ENCODE measurements at places on chromosomes 2 and 18.

- DNase-seq, result no peak
Measured at GRCh38 chr2:167718560-167718959, 528.8 kb downstream of the STK39 start.

DNA sequence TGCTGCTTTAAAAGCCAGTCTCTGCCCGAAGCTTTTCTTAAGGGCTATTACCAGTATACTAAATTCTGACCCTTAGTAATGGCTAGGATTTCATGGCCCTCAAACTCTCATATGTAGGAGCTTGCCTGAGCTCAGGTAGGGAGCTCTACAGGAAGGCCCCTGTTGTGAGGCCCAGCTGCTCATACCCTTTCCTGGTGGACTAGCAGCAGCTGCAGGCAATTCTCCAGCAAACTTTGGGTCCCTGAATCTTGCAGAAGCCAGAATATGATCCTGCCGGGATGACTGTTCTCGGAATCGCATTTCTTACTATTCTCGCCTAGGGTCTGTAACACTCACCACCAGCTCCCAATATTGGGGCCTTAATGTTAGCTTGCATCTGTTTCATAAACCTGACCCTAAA, 106.4 kb upstream of the SERTAD2 start:
- no peak for DNase-seq

DNA sequence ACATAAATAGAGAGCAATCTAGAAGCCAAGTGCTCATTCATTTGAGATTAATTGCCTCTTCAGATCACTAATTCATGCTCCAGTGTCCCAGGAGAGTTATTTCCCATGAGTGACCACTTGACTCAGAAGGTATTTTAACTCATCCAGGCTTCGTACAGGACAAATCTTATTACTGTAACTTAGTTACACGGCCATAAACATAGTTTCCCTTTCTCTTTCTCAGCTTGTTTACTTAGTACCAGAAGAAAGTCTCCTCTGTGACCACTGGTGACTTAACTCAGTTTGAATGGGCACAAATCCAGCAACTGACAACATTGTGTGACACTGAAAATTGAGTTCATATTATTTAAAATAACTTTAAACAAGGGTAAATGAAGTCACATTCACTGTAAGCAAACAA, 25.3 kb downstream of the MMADHC start:
- no peak for DNase-seq

- DNase-seq, result no peak
Measured at GRCh38 chr2:167132906-167133555, 244.8 kb downstream of the XIRP2 start.

- DNase-seq, result no peak
Measured at GRCh38 chr2:54570321-54570855, 114.3 kb downstream of the SPTBN1 start.

GRCh38 chr2:209423562-209424198, at the start of gene MAP2:
Gene MAP2, plus strand, starts transcription at chr2:209424047. Its CDS starts 229,124 bp downstream, at chr2:209653171.
- peak; percentile 83 for DNase-seq

DNA sequence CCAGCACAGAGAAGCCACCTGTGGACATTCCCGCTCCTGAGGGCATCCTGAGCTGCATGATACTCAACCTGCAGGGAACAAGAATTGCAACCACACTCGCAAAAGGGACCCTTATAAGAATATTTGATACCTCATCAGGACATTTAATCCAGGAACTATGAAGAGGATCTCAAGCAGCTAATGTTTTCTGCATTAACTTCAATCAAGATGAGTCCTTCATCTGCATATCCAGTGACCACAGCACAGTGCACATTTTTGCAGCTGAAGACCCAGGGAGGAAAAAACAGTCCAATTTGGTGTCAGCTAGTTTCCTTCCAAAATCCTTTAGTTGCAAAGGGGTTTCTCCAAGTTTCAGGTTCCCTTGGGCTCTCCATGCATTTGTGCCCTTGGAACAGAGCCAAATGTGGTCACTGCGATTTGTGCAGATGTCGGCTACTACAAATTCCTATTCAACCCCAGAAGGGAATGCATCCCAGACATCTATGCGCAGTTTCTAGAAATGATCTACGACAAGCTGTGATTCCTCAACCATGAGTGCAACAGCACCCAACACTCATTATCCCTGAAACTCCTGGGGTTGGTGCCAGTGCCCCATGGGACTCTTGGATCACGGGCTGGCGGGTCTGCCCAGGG, 23.3 kb upstream of the FHOD3 start:
- DNase-seq, result no peak

- peak; percentile 34 for DNase-seq
Measured at GRCh38 chr18:78875016-78875777, 104.4 kb upstream of the SALL3 start.

GRCh38 chr18:34971313-34971712, 69.9 kb upstream of the MAPRE2 start:
- DNase-seq, result no peak

- no peak for DNase-seq
Measured at GRCh38 chr2:75204833-75205232, 5.5 kb upstream of the TACR1 start.

GRCh38 chr2:168519534-168520308, 63.6 kb downstream of the CERS6 start:
- DNase-seq, result no peak

DNA sequence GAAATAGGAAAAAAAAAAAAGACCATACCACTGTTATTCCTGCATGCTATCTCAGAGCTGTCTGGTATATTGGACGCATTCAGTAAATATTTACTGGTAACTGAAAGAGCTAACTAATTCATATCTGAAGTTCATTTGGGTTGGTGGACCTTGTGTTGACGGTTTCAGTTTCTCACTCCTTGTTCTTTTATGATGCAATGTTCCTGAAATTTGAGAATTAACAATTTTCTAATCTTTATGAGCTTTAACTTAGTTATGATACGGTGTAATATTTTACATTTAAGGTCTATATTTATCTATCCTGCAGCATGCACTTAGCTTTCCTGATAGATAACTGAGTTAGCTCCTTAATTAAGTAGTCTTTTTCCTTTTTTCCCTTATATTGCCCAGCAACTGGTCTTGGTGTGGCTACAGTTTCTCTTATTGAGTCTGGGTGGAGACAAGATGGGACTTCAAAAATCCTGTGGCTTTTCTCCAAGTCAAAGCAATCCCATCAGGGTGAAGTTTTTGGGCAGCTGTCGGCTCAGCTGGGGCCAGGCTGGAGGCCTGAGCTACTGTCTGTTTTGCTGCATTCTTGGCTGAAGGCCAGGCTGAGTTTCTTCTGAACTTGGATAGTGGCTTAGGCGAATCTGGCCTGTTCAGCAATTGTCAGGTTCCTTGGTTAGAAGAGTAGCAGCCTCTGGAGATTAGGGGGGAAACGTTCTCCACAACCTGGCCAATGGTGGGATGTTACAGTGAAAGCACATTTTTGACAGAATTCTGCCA, 78.4 kb upstream of the MEX3C start:
- DNase-seq, result no peak

DNA sequence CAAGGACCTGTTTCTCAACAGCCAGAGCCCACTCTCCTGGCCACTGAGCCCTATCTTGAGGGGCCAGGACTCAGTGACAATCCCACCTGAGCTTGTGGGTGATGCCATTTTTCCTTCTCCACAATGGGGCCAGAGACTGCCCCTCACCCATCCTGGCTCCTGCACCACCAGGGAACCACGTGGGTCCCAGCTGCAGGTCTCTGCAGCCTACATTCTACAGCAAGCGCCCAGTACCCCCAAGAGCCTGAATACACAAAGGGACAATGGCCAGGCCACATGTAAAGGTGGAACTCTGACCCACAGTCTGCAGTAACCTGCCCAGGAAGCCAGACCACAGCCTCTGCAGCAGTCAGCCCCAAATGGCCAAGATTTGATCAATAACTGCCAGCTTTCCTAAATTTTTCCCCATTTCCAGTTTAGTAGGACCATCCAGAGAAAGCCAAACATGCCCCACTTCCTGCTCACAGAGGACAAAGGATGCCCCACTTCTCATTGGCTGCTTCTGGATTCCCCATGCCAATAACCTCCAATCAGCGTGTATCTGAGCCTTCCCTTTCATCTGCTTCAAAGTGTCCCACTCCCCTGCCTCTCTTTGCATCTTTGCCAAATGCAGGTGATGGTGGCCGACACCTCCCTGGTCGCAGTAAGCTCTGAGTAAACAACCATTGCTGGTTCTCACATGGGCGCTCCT, 19.1 kb downstream of the HS1BP3 start:
- DNase-seq, result no peak

- DNase-seq, result peak; percentile 9
Measured at GRCh38 chr2:158099716-158100115, 2.0 kb upstream of the UPP2 start.

DNA sequence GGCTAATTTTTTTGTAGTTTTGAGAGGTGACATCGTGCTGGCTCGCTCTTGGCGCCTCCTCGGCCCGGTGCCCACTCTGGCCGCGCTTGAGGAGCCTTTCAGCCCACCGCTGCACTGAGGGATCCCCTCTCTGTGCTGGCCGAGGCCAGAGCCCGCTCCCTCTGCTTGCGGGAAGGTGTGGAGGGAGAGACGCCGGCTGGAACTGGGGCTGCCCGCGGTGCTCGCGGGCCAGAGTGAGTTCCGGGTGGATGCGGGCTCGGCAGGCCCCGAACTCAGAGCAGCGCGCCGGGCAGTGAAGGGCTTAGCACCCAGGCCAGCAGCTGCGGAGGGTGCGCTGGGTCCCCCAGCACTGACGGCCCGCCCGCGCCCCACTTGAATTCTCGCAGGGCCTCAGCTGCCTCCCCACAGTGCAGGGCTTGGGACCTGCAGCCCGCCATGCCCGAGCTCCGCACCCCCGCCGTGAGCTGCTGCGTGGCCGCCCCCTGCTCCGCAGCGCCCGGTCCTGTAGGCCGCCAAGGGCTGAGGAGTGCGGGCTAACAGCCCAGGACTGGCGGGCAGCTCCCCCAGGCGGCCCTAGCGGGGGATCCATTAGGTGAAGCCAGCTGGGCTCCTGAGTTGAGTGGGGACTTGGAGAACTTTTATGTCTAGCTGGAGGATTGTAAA, 113.2 kb upstream of the ZSWIM2 start:
- DNase-seq, result no peak

DNA sequence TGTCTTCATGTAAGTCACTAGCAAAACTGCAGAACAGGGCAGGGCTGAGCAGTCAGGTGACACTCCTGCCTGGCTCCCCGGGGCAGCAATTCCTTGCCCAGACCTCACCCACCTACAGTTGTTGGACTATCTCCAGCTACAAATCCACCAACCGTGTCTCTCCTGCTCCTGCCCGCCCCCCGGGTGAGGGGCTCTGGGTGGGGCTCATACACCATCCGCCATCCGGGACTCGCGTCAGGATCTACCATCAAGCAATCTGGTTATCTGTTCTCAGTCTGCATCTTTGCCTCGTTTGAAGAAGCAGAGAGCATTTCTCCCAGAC, 13.5 kb upstream of the GLI2 start:
- DNase-seq, result no peak

DNA sequence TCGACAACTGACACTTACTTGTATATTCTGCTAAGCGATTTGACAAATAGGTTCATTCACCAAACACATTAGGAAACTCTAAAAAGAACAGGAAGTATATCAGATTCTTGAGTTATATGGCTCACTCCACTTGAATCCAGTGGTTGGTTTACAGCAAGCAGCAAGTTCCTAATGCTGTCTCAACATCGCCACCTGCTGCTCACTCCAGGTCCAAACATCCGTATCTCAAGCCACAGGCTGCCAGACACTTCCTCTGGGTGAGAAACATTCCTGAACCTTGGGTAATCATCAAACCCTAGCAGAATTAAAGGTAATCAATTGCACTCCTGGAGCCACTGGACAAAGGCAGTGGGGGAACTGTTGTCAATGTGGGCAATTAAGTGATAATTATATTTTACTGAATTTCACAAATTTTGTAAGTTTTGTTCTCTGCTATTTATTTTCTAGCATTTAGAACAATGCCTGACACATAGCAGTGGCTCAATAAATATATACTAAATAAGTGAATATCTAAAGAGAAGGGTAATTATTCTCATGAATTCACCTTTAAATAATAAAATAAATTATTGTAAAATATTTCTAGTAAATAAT, 107.1 kb upstream of the TTN start:
- DNase-seq, result peak; percentile 78

DNA sequence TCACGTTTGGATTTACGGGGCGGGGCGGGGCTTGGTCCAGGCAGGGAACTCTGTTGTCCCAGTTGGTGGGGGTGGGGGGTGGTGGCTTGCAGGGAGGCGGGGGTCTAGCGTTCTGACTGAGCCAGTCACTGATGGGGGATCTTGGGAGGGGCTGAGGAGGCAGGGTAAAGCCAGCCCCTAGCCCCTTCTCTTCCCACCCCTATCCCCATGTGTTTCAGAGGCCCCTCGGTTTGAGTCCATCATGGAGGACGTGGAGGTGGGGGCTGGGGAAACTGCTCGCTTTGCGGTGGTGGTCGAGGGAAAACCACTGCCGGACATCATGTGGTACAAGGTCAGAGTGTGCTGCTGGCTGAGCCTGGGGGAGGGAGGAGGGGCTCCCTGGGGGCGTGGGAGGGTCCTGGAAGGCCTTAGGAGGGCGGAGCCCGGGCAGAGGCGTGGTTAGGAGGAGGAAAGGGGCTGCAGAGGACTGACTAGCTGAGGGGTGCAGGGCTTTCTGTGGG, 22.0 kb upstream of the GMPPA start:
- no peak for DNase-seq

- DNase-seq, result no peak
Measured at GRCh38 chr2:150400849-150401248, 86.6 kb downstream of the RND3 start.

DNA sequence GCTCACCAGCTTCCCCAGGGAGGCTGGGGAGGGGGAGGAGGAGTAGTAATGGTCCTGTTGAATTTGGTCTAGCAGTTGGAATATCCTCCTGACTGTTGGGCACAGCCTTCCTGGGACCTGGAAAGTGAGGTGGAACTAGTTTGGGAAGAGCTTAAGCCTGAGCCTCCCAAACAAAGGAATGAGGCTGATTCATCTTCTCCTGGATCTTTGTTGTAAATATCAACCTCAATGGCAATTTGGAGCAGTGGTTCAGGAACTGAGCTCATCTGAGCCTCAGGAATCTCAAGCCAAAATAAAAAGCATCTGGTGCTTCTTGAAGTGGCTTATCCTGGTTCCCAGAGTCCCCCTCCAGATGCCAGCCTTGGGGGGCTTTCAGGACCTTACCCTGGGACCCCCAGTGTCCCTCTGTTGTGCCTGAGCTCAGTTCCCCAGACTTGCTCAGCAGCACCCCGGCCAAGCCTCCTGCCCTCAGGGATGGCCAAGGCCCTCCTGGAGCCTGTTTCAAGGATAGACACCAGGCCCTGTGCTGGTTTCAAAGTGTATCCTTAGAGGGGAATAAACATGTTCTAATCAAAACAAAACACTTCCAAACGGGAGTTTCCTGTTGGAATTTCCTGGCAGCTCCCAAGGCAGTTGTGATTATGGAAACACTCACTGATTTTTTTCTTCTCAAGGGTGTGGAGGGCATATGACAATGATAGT, 112.6 kb downstream of the DDX1 start:
- DNase-seq, result no peak
